ENCODE measurements at places on chromosomes 2 and 18.

GRCh38 chr2:96897491-96898134, 27.7 kb upstream of the SEMA4C start:
- no peak for DNase-seq

GRCh38 chr2:160612266-160612856, 118.8 kb upstream of the RBMS1 start:
- no peak for DNase-seq

- no peak for DNase-seq
Measured at GRCh38 chr2:72892506-72893173, 5.4 kb downstream of the SPR start.

- DNase-seq, result no peak
Measured at GRCh38 chr2:221969087-221969829, 329.5 kb downstream of the PAX3 start.

DNA sequence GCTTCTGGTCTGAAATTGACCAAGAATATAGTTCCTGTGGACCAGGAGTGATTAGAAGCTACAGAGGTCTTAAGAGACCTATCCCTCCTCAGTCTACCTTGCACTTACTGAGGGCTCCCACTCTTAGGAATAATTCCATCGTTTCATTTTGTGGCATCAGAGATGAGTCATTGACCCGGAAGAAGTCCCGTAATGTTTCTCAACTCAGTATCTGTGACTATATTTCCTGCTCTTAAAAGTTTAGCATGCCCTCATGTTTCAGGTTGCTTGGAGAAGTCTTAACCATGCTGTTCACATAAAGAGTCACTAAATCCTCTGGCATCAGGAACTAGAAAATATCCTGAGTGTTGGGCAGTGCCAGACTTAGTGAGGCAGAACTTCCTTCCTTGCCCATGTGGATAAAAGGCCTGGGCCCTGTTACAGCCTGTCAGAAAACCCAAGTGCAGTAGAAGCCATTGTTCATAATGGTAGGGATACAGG, at the start of gene IL36A:
TSS of gene IL36A (plus strand) at position 430 of the 480 bp plus-strand sequence. CDS start 413 bp downstream, outside the sequence.
- no peak for DNase-seq

DNA sequence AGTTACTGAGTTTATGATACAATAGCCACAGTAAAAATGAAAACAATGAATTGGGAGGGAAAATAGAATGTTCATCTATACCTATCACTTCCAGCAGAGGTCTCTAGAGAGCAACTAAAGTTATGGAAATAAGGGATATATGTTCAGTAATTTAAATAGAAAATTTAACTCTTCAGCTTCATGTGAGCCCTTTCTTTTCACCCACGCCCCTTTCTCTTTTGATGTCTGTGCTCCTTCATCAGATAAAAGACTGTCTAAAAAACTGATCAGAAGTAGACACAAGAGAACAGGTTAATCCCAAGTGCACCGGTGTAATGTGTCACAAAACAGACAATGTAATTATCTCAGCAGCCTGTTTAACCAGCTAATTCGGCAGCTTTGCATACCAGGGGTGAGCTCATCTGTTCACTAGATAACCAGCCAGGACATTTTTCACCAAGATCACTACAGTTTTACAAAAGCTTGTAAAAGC, 238.5 kb upstream of the ERBB4 start:
- DNase-seq, result no peak

DNA sequence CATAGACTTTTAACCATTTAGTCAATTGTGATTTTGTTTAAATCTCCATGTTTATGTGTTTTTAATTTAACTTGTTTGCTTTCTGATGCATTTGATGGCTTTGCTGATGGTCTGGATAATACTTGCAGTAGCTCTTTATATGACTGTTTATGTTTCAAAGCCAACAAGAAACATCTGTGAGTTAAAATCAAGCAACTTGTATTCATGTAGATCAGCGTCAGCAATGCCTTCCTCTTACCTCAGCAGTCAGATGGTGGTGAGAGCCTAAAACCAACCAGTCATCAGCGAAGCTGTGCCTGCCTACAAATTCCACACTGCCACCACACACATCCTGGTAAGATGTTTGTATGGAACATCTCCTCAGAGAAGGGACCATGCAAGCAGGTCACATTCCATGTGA, 231.9 kb downstream of the PTGR3 start:
- no peak for DNase-seq

- DNase-seq, result no peak
Measured at GRCh38 chr2:85593023-85593422, 2.5 kb upstream of the RNF181 start.

DNA sequence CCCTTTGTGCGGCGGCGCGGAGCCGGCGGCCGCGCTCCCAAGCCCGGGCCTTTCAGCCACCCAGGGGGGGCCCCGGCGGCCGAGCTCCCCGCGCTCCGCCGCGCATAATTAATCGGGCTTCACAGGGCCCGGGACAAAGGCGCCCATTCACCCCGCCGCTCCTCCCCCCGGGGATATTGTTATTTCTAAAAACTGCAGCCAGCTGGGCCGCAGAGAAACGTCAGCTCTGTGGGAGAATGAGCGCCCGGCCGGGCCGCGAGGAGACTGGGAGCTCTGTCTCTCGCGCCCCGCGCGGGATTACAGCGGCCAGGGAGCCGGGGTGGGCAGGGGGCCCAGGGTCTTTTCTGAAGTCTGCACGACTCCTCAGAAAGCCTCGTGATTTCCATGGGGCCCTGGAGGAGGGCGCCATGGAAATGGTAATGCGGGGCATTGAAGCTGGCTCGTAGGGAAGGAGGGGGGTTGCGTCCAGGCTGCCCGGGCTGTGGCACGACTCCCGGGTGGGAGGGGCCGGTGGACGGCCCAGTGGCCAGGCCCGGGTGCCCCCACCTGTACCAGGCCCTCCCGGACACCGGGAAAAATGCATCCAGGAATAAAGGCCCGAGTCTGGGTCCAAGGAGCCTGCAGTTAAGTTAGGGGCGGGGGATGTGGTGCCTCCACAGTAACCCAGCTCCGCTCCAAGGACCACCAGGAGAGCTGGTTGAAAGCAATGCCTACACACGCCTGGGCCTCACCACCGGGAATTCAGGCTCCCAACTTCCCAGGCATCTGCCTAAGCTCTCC, 125.3 kb downstream of the ZFP36L2 start:
- DNase-seq, result no peak

- DNase-seq, result no peak
Measured at GRCh38 chr2:120348737-120349439, 3.0 kb downstream of the INHBB start.

- DNase-seq, result no peak
Measured at GRCh38 chr2:122446761-122447160, 691.3 kb downstream of the TSN start.

DNA sequence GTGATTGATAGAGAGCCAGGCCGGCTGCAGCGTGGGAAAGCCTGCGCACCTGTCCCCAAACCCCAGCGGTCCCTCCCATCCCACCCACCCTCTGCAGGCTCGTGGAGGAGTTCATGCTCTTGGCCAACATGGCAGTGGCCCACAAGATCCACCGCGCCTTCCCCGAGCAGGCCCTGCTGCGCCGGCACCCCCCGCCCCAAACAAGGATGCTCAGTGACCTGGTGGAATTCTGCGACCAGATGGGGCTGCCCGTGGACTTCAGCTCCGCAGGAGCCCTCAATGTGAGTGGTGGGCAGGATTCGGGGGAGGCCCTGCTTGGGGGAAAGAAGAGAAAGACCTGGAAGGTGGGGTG, 48.9 kb upstream of the ALPP start:
- DNase-seq, result no peak

GRCh38 chr2:96305091-96305978, at the start of gene SNRNP200:
SNRNP200 (minus strand) TSS chr2:96305546; CDS start chr2:96305437, 109 bp downstream.
- DNase-seq, result peak; percentile 64

DNA sequence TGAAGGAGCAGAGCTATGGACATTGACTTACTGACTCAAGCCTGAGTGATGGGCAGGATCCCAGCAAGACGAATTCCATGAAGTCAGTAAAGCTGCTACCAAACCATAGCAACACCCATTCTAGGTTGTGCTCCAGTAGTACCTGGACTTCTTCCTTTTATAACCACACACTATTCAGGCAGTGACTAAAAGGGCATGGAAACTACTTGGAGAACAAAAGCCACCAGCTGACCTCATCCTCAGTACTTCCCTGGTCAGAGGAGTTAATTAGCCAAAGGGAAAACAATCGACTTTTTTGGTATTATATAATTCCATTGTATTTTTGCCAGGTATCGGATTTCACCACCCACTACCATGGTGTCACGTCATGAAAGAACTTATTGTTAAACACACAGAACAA, 237.1 kb downstream of the TTC32 start:
- DNase-seq, result no peak

DNA sequence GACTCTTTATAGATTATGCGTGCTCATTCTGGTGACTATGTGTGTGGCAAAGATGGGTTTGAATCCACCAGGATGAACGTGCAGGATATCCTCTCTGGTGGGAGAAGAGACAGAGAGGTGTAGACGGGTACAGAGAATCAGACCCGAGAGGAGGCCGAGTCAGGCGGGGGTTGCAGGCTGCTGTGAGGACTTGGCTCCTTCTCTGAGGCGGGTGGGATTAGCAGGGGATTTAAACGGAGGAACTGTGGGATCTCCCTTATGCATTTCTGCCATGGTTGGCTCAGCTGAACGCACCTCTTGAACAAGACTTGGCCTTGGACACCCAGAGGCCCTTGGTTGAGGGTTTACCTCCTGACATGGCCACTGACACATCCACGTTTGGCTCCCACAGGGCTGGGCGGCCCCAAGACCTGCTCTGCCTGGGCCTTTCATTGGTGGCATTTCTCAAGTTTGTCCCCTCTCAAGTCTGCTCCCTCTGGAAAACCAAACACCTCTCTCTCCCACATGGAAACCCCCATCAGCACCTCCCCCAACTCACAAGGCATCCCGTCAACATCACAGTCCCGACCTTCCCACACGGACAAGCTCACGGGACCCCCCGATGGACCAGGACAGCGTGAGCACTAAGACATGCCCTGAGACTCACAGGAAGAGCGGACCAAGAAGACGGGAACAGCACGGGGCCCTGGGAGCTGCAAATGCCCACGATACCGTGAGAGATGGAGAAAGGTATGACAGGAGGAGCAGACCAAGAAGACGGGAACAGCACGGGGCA, 158.3 kb downstream of the RTP5 start:
- DNase-seq, result no peak

DNA sequence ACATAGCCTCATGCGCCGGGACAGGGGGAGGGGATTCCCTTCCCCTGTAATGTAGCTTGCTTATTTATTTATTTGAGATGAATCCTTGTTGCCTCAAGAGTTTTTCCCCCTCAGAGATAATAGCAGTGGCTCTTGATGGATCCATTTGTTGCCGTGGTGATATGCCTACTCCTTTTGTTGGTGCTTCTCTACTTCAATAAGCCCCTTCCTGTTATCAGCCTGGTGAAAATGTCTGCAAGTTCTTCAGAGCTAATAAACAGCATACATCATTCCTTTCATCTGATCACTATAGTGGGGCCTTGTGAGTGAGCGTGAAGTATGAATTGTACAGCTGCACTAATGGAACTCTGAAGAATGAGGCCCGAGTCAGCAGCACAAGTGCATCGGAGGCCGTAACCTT, 19.4 kb downstream of the FZD5 start:
- DNase-seq, result no peak

GRCh38 chr2:26584191-26584590, 57.0 kb downstream of the CIB4 start:
- DNase-seq, result no peak

- no peak for DNase-seq
Measured at GRCh38 chr18:56470406-56471351, 167.7 kb downstream of the TXNL1 start.

GRCh38 chr2:207097278-207097677, 68.5 kb downstream of the KLF7 start:
- DNase-seq, result no peak

- no peak for DNase-seq
Measured at GRCh38 chr2:12433626-12433990, 283.1 kb upstream of the TRIB2 start.

DNA sequence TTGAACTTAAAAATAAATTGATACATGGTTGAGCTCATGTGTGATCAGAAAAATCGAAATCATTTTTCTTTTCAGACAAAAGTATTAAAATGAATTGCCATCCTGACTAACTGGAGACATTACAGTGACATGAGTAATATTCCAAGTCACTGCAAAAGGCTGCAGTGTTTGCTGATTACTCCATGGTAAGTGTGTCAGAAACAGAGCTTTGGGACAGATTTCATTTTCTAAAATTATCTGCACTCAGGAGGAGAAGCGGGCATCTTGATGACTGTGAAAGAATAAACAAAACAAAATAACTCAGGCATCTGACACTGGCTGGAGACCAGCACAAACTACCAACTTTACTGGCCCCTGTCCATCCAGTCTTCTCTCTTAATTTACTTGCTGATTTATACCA, 312.3 kb upstream of the PIK3C3 start:
- DNase-seq, result no peak

DNA sequence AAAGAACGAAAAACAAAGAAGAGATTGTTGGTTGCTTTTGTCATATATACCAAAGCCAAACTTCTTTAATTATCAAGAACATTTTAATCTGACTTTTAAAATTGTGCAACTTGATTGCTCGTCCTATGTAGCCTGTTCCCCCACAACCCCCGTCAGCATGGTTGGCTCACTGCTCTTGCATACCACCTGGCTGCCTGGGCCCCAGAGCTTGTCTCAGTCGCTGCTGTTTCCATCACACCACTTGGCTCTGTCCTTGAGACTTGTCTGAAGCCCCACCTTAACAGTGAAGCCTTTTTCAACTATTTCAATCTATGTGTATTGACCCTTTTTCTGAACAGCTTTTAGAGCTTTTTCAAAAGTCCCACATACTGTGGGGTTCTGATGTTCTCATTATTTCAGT, 270.8 kb downstream of the ZNF407 start:
- no peak for DNase-seq

DNA sequence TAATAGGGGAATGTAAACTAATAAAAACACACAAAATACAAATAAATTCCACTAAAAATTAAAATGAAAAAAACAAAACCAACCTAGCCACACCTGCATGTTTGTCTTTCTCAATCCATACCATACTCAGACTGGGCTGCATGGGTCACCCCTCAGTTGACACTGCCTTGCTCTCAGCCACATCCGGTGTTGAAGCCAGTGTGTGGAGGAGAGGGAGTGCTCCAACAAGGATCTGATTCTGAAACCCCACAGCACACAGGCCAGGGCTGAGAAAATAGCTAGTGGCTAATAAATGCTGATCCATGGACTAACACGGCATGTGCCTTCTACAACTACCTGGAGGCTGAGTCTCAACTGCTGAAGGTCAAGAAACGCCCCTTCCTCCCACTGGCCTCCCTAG, 13.7 kb downstream of the RND3 start:
- DNase-seq, result no peak

DNA sequence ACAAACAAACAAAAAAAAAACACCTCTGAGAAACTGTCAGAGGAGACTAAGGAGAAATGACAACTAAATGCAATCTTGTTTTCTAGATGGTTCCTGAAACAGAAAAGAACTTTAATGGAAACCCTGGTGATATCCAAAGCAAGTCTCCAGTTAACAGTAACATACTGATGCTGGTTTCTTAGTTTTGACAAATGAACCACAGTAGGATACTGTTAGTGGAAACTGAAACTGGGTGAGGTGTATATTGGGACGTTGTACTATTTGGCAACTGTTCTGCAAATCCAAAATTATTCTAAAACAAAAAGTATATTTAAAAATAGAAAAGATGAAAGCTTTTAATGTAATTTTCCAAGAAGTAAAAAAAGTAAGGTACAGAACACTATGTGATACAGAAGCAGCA, 11.4 kb downstream of the SESTD1 start:
- DNase-seq, result no peak

Measured in stimulated activated CD4-positive, alpha-beta T cell treated with anti-CD3 and anti-CD28 coated beads, Interleukin-1b, Interleukin-23, amount 100 ng/mL, for 1 hour (primary cell).